Left renal pelvis (tissue), 4 donors: ENCODE measurements at places on chromosomes 4 and X. TPM values are rescaled to one million over a fixed set of nuclear protein-coding genes. Genes with fewer than 3 reads are reported as not detected.

SCOC gene
- 141 TPM for polyA plus RNA-seq

SCML2 gene
- polyA plus RNA-seq: 9.9 TPM

DNA sequence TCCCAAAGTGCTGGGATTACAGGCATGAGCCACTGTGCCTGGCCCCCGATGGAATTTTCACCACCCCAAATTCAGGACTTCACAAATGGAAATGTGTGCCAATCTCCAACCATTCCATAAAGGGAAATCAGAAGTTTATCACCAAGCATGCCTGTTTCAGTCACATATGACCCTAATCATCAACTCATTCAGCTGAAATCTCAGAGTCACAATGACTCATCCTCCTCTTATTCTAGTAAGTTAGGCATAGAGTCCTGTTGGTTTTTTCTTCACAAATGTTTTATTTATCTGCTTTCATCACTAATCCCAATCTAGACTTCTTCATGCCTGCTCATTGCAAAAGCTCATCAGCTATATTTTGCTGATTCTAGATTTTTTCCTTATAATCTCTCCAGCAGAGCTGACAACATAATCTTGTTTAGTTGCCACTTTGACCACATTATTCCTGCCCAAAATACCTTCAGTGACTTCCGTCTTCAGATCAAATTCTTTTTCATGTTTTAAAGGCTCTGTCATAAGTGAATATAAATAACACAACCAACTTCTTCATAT, 83.3 kb downstream of the SLC7A11 start:
- DNase-seq: no peak

DNA sequence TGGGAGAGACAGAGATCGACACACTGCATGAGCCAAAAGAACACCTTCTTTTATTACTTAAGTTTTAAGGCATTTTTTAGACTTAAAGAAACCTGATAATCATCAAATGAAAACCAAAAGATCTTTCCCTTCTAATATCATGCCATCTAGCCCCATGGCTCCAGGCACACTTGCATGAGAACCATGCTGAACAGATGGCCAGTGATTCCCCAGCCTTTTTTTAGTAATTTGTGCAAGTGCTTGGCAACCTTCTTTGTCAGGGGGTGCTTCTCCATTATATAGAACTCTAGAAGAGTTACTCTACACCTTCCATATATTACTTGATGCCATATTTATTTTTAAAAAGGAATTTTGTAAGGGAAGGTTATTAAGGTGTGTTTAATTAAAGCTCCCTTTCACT, 182.2 kb upstream of the TEX13C start:
- DNase-seq: no peak

DNA sequence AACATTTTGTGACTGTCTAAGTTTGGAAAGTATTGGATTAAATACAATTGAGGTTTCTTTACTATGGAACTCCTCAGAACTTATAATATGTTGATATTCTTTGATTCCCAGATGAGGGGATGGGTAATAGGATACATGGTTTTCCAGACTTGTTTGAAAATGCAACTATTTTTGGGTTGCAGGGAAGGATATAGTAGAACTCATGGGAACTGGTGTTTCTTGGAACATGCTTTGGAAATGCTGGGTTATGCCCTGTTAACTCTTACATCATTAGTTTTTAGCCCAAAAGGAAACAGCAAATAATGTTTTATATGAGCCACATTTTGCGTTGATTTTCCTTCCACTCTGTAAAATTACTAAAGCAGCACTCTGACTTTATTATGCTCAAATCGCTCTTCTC, 41.9 kb downstream of the HPF1 start:
- DNase-seq: no peak

DNA sequence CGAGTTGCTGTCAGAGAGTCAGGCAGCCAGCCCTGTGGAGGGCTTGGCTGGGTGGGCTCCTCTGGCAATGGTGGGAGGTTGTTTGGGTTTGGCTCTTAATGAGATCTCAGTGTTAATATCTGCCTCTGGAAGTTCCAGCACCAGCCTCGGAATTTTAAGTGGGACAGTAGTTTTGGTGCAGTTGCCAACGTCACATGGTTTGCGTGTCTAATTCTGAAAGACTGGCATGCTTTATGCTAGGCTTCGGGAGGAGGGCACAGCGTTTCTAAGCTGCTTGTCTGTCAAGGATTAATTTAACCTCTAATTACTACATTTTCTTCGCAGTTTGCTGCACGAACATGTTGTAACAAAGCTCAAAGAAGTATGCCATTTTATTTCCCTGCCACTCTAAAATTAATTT, 9.2 kb downstream of the MAMLD1 start:
- DNase-seq: no peak

DNA sequence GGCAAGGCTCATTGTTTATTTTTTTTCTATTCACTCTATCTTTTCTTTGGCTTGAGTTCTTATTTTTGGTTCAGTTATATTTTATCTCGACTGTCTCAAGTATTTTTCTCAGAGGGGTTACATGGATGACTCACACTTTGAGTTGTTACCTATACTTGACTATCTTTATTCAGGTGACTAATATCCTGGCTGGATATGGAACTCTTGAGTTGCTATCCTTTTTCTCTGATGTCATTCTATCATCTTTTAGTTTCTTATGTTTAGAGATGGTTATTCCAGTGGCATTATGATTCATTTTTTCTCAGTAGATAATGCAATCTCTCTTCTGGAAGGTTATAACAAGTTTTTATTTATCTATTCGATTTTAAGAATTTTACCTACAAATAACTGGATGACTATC, 117.9 kb downstream of the COX18 start:
- DNase-seq: no peak
